Ecto neural progenitor cell (in vitro differentiated cells): ENCODE measurements at places on chromosomes 5 and 9.

DNA sequence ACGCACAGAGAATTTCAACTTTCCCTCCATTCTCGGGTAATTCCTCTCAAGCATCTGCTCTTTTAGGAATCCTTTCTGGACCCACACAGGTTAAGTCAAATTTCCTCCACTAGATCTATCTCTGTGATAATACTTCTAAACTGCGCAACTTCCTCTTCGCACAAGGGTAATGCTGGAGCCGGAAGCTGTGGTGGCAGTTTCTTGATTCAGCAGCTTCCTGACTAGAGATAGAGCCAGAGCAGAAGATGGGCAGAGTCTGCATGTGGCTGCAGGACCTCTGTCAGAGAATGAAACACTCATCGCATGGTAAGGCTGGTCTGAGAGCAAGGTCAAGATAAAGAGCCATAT, 11.1 kb upstream of the CDC42SE2 start:
- DNase-seq, result no peak

DNA sequence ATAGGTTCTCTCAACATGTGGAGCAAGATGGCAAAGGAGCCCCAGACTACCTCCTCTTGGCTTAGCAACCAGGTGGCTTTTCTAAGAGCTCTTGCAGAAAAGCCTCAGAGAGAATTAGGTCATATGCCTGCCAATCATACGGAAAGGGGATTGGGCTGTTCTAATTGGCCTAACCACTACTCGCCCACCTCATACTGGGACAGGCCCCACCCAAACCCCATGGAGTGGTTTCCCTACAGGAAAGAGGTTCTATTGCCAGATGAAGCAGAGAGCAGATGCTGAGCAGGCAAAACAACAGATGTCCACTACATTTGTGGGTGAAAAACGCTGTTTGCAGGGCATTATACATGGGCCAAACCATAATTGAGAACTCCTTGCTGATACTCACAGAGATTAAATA, 29.0 kb downstream of the ABLIM3 start:
- no peak for DNase-seq

DNA sequence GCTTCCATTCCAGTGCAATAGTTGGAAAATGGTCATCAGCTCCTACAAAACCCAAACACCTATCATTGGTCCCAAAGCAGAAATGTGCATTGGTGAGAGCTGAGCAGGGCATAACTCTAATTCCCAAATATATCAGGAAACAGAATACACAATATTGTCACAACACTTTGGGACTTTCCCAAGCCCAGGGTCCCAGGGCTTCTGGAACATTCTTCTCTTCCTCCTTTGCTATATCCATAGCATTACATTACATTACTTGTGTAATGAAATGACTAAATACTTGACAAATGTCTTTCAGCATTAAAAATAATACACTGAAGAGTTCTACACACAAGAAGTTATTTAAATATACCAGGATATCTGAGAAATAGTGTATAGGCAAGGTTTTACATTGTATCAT, 45.6 kb downstream of the LIX1 start:
- no peak for DNase-seq

GRCh38 chr5:96337048-96337781, 95.8 kb downstream of the PCSK1 start:
- no peak for DNase-seq

GRCh38 chr9:13575558-13575957, 296.1 kb upstream of the MPDZ start:
- no peak for DNase-seq

DNA sequence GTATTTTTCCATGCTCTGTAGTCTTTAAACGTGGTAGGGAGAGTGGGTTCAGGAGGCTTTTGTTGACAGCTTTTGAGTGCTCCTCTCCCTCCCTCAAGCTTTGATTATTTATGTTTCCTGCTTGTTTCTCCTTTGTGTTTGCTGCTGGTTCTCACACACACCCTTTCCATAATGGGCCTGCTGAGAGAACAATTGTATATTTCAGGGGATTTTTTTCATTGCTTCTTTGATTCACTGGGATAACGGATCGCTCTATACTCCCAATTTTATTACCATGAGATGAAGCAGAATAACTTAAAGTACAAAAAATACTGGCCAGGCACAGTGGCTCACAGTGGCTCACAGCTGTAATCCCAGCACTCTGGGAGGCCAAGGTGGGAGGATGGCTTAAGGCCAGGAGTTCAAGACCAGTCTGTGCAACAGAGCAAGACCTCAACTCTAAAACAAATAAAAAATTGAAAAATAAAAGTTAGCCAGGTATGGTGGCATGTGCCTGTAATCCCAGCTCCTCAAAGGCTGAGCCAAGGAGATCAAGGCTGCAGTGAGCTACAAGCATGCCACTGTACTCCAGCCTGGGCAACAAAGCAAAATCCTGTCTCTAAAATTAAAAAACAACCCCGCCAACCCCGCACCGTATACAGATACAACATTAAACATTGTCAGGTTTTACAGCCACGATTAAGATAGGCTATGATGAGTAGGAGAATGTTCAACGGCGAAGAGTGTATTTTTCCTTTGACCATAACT, 66.9 kb downstream of the USP20 start:
- no peak for DNase-seq

GRCh38 chr5:90807496-90807895, 248.9 kb downstream of the ADGRV1 start:
- no peak for DNase-seq

DNA sequence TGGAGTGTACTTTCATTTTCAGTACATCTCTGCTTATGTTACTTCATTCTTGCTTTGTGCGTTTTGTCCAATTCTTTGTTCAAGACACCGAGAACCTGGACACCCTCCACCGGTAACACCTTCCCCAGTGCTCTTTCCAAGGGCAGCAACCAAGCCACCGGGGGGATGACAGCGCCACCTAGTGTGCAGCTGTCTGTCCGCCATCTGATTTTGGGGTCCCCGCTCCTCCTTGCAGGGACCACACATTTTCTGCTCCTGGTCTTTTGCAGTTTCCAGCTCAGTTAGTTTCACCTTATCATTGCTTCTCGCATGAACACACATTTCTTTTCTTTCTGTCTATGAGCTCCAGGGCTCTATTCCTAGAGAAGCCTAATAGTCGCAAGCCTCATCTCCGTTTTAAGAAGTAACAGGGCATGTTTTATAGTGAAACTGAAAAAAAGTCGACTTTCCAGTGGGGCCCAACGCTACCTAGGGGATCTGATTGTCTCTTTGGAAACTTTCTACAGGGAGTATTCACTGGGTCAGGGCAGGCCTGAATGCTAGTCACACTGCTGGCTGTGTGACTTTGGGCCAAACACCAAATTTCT, 152.1 kb downstream of the FSTL4 start:
- DNase-seq, result peak; percentile 77

DNA sequence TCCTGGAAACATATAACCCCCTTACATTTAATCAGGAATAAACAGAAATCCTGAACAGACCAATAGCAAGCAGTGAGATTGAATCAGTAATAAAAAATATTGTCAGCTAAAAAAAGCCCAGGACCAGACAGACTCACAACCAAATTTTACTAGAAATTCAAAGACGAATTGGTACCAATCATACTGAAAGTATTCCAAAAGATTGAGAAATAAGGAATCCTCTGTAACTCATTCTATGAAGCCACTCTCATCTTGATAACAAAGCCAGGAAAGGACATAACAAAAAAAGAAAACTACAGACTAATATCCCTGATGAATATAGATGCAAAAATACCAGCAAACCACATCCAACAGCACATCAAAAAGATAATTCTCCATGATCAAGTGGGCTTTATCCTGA, 714.0 kb downstream of the SEMA5A start:
- no peak for DNase-seq

DNA sequence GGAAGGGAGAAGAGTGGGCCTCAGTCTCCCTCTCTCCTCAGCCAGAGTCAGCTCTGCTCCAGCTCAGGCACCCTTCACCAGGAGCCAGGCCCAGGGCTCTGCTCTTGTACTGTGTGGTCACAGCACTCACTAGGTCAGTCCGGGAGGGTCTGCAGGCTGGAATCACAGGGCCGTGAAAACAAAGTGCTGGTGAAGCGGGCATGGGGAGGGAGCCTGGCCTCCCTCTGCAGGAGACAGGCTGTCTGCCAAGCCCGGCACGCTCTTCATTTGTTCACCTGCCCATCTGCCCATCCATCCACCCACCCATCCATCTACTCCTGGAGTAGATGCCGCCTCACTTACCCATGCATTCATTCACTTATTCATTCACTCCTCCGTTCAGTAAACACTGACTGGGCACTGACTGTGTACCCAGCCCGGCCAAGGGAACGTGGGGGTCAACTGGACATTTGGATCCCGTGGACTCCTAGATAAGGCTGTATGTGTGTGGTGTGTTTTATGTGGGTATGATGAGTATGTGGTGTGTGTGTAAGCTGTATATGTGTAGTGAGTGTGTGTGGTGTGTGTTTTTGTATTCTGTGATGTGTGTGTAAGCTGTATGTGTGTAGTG, 3.6 kb downstream of the SPAAR start:
- no peak for DNase-seq

DNA sequence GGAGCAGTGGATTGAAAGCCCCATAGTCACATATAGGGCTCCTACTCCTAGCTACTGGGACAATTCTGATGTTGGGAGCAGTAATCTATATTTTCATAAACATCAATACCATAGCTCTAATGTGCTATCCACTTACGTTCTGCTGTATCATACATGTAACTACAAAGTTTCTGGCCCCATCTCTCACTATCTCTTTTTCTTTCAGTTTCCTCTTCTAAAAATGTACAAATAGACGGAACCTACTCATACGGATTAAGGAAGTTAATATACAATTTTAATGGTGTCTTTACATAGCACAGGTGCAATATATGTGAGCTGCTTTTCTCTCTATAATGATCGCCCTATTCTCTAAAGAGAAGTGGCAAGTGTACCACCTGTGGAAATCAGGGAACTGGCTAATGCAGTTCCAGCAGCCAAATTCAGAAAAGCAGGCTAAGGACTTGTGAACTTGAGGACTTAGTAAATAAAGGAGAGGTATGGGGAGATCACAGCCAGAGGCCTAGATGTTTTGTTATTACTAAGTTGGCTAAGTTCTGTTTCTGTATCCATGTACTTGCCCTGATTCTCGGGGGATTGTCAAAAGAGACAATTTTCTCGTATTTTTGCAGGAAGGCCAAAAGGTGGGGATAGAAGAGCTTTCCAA, 1021.9 kb downstream of the CDH12 start:
- DNase-seq, result no peak

DNA sequence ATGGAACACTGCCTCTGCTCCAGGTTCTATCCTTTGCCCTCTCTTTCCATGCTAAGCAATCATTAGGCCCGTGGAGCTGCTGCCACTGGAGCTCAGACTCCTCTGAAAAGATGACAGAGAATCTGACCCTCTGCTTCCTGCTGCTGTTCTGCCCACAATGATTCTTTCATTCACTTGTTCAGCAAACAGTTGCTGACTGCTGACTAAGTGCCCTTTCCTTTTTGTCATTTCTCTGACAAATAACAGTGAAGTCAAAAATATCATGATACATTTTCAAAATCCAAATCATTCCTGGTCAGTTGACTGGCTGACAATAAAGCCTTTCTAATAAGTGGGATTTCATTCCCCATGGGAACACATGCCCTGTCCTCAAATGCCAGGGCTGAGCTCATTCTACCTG, 110.1 kb downstream of the SIL1 start:
- no peak for DNase-seq

DNA sequence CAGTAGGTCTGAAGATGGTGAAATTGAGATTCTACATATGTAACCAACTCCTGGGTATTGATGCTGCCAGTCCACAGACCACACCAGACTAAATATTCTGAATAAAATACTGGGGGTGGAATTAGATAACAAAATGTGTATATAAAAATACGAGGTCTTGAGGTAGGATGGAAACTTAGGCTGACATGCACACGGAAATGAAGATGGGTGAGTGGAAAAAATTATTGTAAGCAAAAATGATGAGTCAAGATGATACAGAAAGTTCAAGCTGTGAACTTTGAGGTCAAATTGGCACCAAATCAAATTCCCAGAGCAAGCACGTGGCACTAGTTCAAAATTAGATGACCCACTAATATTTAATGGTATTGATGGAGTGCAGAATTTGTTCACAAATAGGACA, 713.4 kb upstream of the ACO1 start:
- DNase-seq, result no peak

GRCh38 chr5:136030956-136031611, 2.3 kb downstream of the TGFBI start:
- no peak for DNase-seq

GRCh38 chr9:124688238-124688904, 82.7 kb downstream of the NR6A1 start:
- DNase-seq, result no peak

DNA sequence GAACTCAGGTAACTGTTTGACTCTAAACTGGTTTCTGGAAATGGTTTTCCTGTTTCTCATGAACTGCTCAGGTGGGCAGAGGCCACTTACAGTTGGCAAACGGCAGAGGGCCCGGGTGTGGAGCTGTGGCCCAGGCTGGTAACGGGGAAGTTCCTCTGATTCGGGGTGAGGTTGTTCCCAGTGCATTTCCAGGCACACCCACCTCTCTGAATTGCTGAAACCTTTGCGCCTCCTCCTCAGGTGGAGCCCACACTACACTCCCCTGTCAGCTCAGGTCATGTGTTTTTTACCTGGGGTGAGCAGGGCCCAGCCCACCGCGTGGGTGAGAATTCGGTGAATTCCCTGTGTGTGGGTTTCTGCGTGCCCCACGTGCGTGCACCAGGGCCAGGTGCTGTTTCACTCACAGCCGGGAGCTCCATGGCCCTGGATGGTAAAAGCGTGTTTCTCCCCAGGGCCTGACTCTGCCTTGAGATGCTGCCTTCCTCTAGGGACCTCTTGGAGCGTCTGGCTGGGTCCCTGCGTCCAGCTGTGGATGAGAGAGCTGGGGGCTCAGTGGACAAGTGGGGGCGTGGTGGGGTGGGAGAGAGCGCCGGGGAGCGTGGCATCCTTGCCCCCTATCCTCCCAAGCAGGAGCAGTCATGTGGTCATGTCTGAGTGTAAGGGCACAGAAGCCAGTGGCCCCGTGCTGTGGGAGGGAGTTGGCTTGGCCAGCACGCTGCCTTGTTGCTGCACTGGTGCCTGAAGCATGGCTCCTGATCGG, 33.5 kb upstream of the LPCAT1 start:
- peak; percentile 34 for DNase-seq

DNA sequence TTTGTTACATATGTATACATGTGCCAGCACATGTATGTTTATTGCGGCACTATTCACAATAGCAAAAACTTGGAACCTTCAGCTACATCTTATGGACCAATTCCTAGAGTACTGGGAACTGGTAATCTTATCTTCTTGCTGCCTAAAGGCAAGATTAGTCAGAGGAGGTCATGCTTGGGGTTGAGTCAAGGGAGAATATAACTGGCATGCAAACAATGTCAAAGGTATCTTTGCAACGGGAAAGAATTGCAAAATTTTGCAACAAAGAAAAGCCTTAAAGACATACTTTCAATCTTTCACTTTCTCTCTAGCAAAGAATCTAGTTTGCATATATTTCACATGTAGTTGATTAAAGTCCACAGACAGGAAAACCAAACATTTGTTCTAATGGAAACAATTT, 145.2 kb downstream of the EDIL3 start:
- DNase-seq, result no peak

- DNase-seq, result no peak
Observed at GRCh38 chr5:1520791-1521453, 2.8 kb downstream of the LPCAT1 start.

GRCh38 chr9:137793196-137793841, 84.3 kb upstream of the CACNA1B start:
- no peak for DNase-seq
